ENCODE measurements at places on chromosomes 4 and X.

- DNase-seq = no peak
Measured at GRCh38 chrX:43633757-43634156, 22.3 kb upstream of the MAOA start.

DNA sequence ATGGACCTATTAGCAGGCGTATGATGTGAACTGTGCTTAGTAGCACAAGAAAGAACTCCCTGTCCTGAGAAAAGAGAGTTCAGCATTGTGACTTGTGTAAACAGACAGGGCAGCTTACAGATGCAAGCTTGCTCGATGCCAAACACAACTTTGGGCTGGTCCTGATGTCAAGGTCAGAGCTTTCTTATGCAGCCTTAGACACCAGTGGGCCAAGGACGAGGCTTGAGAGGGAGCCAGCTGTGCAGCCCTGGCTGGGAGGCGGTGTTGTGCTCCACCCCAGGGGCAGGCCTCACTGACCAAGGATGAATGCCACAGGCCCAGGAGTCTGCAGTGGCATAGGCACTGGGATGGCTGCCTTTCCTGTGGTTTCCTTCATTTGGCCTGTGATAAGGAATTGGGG lies 35.4 kb downstream of the JADE1 start:
- no peak for DNase-seq

GRCh38 chr4:145299380-145300076 lies 119.1 kb upstream of the OTUD4 start:
- DNase-seq = peak; percentile 47

DNA sequence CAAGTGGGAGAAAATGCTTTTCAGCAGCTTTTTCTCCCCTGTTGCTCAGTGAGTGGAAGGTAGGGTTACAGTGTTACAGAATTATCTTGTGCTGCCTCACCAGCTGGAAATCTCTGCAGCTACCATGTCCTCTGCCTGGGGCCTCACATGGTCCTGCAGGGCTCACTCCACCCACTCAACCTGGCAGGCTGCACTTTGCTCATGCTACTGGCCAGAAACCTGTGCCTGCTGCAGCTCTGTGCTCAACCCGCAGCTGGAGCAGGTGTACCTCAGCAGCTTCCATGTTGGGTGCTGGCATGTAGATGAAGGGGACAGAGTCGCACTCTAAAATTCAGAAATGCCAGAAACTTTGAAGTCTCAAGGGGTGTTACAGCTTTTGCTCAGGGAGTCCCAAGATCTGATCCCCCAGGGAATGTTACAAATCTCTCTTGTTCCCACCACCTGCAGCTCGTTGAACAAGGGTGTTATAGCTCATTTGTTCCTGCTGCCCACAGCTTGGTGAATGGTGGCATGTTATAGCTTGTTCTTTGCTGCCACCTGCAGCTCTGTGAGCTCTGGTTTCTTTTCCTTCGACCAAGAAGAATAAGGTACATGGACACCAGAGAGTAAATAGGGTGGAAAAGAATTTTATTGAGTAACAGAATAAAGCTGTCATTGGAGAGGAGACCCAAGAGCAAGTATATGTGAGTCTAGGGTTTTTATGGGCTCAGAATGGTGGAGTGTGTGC lies 845.8 kb downstream of the TECRL start:
- DNase-seq = no peak

DNA sequence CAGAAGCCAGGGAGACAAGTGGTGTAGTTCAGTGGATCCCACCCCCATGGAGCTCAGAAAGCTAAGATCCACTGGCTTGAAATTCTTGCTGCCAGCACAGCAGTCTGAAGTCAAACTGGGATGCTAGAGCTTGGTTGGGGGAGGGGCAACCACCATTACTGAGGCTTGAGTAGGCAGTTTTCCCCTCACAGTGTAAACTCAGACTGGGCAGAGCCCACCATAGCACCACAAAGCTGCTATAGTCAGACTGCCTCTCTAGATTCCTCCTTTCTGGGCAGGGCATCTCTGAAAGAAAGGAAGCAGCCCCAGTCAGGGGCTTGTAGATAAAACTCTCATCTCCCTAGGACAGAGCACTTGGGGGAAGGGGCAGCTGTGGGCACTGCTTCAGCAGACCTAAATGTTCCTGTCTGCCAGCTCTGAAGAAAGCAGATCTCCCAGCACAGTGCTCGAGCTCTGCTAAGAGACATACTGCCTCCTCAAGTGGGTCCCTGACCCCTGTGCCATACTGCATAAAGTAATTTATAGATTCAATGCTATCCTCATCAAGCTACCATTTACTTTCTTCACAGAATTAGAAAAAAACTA lies 163.2 kb downstream of the HHIP start:
- no peak for DNase-seq

DNA sequence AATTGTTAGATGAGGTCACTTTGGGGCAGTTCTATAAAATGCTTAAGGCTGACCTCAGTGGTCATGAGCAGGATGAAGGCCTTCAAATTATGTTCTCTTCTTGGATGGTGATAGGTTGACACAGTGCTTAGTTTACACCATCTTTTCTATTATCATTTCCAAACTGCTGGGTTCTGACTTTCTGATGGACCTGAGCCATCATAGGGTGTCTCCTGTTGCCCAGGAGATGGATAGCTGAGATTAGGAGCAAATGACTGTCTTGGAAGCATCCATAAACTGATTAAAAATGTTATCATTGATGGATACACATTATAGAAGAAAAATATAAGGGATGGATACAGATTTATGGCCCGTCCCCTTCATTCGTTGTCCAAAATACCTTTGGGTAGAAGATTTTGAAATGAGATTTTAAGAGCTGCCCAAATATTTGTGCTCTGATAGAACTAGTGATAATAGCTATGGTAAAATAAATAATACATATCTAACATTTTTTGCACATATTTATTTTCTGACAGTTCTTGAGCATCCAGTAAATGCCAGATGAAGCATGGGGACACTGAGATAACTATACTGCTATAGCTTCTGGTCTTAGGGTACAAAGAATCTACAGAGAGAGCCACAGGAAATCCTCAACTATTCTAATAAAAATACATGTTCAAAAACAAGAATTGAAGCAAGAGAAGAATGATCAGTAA lies 839.4 kb upstream of the LCORL start:
- no peak for DNase-seq

- no peak for DNase-seq
Measured at GRCh38 chrX:41870719-41871151, 52.6 kb downstream of the CASK start.

DNA sequence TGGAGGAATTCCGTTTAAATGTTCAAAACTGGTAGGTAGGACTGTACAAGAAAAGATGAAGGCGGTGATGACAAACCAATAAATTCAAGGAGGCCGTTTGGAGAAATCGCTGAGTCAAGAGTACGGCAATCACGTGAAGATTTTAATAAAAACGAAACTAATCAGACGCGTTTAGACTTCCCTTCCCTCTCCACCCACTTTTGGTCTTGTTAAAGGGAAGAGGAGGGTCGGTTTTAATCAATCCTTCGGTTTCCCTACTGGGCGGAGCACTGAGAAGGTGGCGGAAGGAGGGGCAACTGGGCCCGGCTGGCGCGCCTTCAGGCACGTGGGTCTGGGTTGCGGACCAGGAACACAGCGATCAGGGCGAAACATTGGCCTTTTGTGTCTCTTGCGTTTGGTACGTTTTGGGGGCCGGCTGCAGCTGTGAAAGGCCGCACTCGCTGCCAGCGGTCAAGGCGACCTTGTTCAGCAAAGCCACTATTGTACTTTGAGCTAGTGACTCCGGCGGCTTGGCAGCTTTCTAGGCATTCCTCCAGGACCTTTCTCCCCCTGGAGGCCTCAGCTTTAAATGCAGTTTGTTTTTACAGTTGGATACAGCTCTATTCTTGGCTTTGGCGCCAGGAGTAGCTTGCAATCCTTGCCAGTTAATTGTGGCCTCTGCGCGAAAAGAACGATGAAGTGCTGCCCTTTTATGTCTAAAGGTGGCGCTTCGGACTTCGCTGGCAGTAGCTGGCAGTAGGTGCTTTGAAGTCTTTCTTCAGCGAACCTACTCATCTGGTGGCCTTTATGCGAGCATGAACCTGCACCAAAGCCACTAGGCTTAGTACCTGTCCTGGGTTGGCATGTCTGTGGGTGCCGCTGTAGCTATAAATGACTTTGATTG lies 16.8 kb upstream of the LAMP2 start:
- DNase-seq = peak; percentile 5

- no peak for DNase-seq
Measured at GRCh38 chr4:94298725-94299252, 43.8 kb downstream of the HPGDS start.

GRCh38 chr4:176945334-176945733 lies 152.6 kb upstream of the VEGFC start:
- DNase-seq = no peak

- DNase-seq = no peak
Measured at GRCh38 chr4:20251031-20251795, 492 bp upstream of the SLIT2 start.

- no peak for DNase-seq
Measured at GRCh38 chr4:138835832-138836533, 179.6 kb upstream of the NOCT start.

- no peak for DNase-seq
Measured at GRCh38 chr4:12734586-12734985, 749.6 kb downstream of the RAB28 start.

- no peak for DNase-seq
Measured at GRCh38 chr4:150256841-150257730, 178.8 kb downstream of the DCLK2 start.

- DNase-seq = no peak
Measured at GRCh38 chr4:25351777-25352416, 25.2 kb upstream of the ANAPC4 start.

- no peak for DNase-seq
Measured at GRCh38 chr4:57154926-57155325, 44.7 kb upstream of the IGFBP7 start.

- no peak for DNase-seq
Measured at GRCh38 chr4:123674762-123675465, 278.3 kb downstream of the SPRY1 start.

GRCh38 chr4:25527034-25527433 lies 128.6 kb upstream of the SLC34A2 start:
- DNase-seq = no peak

- no peak for DNase-seq
Measured at GRCh38 chr4:8553991-8554405, 26.2 kb upstream of the GPR78 start.

DNA sequence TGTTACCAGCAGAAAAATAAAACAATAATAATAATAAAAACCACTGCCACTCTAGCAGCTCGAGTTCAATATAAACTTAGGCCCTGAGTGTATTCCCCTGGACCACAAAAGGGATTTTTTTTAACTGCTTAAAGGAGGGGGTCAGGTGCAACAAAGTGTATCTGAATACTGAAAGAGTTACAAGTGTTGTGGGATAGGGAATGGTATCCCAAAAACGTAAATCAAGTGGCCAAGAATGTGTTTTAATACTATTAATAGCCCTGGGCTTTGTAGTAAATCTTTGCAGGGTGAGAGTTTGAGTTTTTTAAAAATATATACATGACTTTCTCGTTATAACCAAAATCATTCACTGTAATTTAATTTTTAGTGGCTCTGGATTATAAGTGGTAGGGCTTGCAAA lies 860.1 kb upstream of the INTU start:
- DNase-seq = no peak

DNA sequence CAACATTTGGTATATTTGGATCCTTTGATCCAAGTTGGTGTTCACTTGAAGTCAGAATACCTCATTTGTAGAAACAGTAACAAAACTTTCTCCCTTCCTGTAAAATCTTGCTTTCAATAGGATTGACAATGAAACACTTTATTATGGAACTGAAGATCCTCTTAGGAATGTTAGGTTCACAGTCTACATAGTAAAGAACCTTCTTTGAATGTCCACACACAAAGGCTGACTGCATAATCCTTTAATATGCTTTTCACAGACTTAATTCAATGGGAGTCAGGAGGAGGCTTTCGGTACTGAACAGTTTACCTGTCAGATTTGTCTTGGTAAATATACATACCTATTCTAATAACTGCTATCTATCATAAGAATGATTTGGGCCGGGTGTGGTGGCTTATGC lies 188.5 kb downstream of the SPRY1 start:
- no peak for DNase-seq

- no peak for DNase-seq
Measured at GRCh38 chrX:28910487-28910886, 323.2 kb downstream of the IL1RAPL1 start.

- DNase-seq = no peak
Measured at GRCh38 chr4:110977554-110977953, 354.7 kb upstream of the PITX2 start.

DNA sequence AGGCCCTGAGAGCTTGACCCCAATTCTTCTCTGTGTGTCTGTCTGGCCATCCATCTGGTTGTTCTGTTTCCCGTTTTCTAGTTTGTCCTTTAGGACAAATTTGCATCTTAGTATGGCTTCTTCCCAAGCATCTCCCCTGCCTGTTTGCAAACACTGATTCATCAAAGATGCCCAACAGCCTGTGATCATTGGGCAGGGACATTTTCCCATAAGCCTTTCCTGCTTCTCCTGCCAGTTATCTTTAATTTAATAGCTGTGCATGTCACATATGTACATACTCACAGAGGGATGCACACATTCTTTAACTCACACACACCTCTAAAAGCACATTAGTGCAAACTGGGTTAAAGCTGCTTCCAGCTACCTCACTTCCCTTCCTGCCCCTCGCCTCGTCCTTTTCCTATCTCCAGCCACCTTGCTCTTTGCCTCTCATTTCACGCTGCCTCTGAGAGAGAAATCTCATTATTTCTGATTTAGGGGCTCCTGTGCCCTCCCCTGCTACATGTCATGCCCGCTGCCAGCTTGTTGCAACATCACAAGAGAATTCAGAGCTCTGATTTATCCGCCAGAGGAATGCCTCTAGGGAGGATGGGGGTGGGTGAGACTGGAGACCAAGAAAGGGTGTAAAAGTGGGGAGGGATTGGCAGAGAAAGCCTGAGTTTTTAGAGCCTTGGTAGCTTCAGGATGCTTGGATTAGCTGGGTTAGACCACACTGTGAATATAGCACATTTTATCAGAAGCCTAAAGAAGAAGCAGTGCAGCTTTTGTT lies 100.6 kb downstream of the NHS start:
- no peak for DNase-seq

DNA sequence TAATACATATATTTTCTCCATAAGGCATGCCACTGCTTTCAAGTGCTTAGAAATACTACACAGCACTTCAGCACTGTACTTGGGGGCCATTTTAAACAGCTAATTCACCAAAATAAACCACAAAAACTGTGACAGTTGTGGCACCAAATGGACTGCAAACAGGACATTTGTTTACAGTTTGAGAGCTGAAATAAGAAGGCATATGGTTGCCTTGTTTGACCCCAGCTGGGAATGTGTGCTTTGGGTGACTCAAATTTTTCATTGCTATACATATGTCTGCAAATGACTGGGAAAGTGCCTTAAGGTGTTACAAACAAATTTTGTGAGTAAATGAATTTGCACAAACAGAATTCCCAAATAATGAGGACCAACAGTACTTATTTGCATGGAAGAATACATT lies 124.2 kb downstream of the BANK1 start:
- no peak for DNase-seq

GRCh38 chr4:104064646-104065577 lies 345.1 kb upstream of the TACR3 start:
- no peak for DNase-seq

GRCh38 chr4:108361886-108362285 lies 193.2 kb upstream of the LEF1 start:
- no peak for DNase-seq

- no peak for DNase-seq
Measured at GRCh38 chr4:26141051-26141721, 179.6 kb upstream of the RBPJ start.

GRCh38 chrX:149453906-149454822 lies 50.9 kb downstream of the IDS start:
- DNase-seq = no peak

GRCh38 chr4:7697343-7697742 lies 242.3 kb downstream of the AFAP1 start:
- DNase-seq = no peak
